Fibroblast of skin of scalp (primary cell): ENCODE measurements at places on chromosomes 16 and 17.

DNA sequence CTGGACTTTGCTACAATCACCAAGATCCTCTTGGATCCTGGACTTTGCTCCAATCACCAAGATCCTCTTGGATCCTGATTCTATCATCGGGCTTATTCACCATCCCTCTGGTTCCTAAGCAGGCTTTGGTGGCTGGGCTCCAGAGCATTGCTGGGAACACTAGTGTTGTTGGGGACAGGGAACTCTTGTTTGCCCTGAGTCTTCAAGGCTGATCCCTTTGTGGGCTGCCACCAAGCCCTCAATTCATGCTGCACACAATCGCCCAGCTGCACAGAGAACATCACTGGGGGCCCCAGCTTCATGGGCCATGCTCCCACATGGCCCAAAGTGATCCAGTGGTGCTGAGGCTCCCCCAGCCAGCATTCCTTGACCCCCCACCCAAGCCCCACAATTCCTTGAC is 88.3 kb downstream of the TMEM132E start:
- no peak for DNase-seq

GRCh38 chr16:17321824-17322223 is 148.9 kb downstream of the XYLT1 start:
- DNase-seq: no peak

DNA sequence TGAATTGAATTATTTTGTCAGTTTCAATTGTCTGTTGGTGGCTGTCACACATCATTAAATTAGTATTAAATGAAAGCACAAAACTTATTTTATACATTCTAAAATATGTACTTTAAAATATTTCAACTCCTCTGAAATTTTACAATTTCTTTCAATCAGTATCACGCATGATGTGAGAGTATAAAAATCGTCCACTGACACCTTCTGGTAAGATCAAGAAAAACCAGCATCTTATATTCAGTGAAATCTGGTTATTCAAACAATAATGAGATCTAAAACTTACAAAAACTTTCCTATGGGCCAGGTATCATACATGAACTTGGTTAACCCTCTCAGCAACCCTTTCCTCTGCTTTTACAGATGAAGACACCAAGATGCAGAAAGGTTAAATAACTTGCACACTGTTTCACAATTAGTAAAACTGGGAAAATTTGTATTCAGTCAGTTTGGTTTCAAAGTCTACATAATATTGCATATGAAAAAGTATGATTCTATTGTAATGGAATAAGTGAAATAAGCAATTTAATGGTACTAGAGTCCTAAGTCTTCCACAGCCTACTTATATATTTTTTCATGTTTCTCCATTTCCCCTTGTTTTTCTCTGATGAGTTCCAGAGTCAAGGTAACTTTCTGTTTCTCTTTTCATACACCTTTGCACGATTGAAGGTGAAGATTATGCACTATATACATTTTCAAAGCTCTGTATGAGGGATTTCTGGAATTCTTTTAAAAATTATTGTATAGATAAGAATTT is 58.7 kb downstream of the EFCAB5 start:
- DNase-seq: no peak

DNA sequence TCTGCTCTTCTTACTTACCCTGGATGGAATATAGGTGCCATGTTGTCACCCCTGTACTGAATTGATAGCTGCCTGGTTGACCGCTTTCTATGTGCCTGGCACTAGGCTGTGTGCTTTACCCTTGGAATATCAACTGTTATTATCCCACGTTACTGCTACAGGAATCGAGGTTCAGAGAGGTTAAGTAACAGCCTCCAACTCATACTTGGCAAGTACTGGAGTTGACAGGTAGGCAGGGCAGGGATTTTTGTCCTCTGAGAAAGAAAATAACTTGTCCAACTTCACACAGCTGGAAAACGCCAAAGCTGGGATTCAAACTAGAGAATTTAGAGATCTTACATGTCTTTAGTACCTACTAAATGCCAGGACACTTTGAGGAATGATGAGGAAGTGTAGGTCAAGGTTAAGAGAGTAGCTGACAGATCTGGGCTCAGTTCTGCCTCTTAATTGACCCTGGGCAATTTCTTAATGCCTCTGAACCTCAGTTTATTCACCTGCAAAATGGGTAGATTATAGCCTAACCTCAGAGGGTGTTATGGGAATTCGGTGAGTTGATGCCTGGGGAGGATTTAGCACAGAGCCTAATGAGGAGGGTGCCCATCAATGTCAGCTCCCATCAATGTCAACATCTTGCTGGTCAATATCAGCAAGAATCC is 25.8 kb downstream of the ITPRIPL2 start:
- DNase-seq: no peak

- peak; percentile 84 for DNase-seq
These were observed 145.0 kb downstream of the SEC14L1 start for GRCh38 chr17:77285594-77286390.

DNA sequence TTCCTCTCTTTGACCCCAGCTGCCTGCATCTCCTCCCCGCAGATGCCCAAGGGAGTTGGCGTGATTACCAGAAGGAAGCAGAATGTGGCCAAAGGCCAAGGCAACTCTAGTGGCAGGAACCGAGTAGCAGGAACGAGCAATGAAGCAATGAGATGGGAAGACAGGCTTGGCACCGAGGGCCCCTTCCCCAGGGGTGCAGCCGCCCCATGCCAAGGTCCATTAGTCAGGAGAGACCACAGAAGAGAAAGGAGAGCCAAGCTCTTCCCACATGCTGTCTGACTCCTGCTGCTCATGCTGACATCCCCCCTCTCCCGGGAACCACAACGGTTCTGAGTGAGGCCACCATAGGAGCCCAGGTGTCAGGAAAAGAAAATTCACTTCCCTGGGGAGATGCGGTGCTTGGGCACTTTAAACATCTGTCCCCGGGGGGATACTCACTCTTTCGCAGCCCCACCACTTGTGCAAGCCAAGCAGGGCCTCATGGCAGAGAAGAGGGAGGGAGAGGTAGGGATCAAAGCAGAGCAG is 67.4 kb downstream of the MYO18A start:
- DNase-seq: peak; percentile 31

- no peak for DNase-seq
These were observed 179.1 kb downstream of the ABCC12 start for GRCh38 chr16:47976636-47977210.

GRCh38 chr17:35057332-35057915 is 6.1 kb downstream of the RFFL start:
- no peak for DNase-seq

DNA sequence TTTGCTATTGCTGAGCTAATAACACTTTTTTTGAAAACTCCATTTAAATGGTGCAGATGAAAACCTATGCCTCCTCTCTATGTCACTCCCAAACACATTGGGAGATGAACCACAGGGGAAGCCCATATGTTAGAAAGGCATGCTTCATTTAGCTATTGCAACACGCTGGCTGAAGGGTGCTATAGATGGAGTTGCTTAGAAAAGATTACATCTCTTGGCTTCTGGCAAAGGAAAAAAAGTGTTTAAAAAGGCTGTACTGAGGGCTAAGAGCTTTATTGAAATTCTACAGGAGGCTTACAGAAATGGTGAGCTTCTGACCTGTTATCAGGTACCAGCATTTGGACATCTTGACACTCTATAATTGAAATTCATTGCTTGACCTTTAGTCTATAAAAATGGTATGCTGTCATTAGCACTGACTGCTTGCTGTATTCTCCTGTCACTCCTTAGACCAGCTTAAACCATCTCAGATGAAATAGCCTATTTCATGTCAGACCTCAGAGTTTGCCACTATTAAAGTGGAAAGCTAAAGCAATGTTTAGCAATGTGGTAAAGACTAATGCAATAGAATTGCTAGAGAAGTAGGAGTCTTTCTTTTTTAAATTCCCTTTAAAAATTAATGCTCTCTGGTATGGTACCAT is 503.9 kb downstream of the CDH11 start:
- DNase-seq: peak; percentile 11

DNA sequence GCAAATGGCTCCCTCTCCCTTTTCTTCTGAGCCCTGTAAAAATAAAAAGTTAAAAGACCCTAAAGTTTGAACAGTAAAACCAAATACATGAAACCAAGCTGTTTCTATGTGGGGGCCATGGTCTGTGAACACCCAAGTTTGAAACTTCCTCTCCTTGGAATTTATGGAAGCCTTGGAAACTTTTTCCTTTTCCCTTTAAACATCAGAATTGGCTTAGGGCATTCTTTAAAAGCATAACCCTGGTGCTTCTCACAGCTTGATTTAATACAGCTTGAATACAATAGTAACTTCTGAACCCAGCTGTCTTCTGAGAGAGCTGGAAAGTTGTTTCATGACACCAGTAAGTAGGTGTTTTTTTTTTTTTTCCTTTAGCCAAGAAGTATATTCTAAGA is 26.5 kb downstream of the NKD1 start:
- no peak for DNase-seq

DNA sequence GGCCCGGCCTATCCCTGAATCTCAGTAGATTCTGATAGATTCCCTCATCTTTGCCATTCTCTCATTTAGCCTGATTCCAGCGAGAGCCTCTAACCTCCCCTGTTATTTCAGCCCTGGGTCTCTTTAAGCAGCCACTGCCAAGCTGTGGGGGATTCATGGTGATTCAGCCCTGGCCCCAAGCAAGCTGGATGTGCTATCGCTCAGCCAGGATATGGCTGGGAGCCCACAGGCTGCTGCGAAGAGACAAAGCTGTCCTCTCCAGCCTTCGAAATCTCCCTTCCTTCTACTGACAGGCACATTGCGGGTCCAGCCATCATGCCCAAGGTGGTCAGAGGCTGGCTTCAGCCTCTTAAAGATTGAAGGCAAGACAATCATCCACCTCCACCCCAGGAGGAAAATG is 394.1 kb downstream of the SOX9 start:
- DNase-seq: peak; percentile 63

DNA sequence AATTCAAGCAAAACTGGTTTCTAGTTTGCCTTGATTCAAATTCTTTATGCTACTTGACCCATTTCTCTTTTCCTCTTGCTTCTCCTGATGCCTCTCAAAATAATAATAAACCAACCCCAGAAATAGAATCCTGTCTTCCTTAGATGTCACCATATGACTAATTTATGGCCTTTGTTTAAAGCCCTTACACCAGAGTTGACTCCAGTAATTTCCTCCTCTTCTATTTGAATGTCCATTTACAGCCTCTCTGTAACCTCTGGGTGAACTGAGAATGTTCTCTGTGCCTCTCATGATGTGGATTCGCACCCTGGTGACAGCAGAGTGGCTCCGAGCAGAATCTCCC is 31.5 kb downstream of the ZFHX3 start:
- DNase-seq: no peak

GRCh38 chr17:2259769-2260536 is 43.6 kb downstream of the SMG6 start:
- peak; percentile 69 for DNase-seq

DNA sequence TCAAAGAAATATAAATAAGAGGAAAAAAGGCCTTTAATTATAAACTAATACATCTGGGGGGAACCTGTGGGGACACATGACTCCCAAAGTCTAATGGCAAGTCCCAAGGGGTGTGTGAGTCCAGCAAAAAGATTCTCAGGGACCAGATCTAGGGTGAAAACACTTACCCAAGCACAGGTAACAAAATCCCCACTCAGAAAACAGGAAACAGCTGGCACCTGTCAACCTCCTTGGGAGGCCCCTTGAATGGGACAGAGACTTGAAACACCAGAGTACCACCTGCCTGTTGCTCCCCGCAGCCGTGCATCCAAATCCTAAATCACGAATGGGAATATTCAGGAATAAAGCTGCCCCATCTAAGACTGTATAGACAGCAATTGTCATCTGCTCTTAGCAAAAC is 461.2 kb upstream of the CDH5 start:
- DNase-seq: no peak

GRCh38 chr17:82993005-82993404 is 86.4 kb upstream of the METRNL start:
- no peak for DNase-seq

DNA sequence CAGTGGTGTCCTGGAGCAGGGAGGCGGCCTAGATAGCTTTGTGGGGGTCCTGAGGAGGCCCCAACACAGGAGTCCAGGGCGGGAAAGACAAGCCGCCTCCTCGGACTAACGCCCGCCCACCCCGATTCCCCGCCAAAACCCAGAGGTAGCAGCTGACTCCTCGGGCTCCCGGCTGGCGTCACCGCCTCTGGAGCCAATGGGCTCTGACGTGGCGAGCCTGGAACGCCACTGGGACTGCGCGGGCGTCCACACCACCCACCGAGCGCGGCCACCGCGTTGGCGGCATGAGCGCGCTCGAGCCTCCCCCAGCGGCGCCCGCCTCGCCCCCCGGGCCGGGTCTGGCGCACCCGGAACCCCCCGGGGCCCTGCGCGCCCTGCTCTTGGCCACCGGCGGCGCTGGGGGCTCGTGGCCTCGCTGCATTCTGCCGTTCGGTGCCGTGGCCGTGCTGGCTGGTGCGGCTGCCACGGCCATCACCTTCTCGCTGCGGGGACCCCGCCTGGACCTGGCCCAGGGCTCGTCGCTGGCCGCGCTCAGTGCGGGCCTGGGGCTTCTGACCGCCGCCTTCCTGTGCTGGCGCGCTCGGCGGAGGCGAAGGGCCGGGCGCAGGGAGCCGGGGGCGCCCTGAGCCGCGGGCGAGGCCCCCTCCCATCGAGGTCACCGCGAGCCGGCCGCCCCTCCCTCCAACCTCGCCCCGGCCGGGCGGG is 3.4 kb upstream of the NTN3 start:
- DNase-seq: peak; percentile 81

DNA sequence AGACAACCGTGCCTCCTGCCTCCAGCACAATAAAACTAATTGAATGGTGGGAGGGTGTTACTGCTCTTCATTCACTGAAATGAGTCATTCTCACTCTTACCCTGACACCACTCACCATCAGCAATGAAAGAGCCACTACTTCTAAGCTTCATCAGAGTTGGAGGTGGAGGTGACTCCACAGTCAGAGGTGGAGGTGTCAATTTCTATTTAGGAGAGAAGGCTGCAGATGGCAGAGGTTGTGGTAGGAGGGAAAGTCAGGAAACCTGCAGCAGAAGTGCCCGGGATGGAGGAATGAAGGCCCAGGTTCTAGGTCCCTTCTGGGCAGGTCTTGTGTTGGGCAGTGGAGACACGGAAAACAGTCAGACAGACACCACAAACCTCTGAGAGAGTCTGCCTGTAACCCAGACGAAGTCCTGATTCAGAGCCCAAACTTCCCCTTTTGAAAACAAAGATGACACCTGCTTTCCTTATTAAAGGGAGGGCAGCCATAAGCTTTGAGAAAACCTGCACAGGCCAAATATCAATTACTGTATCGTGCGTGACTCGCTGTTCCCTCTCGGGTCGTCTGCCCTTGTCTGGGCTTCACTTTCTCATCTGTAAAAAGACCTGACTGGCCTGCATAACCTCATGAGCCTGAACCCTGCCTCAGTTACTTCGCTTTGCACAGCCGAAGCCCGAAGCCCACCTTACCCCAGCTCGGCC is 668 bp downstream of the ATPAF2 start:
- DNase-seq: no peak

- DNase-seq: no peak
These were observed 50.7 kb downstream of the TOX3 start for GRCh38 chr16:52496051-52496876.

GRCh38 chr16:31714903-31715504 is 158.6 kb upstream of the ZNF267 start:
- DNase-seq: no peak

GRCh38 chr17:13989138-13989537 is 80.2 kb upstream of the COX10 start:
- DNase-seq: no peak

GRCh38 chr16:82631701-82632685 is 5.2 kb downstream of the CDH13 start:
- peak; percentile 27 for DNase-seq

GRCh38 chr17:27602721-27603420 is 28.1 kb upstream of the LGALS9 start:
- DNase-seq: peak; percentile 55
